Stimulated activated CD4-positive, alpha-beta T cell treated with anti-CD3 and anti-CD28 coated beads, Interleukin-4, amount 100 ng/mL, for 1 hour (primary cell): ENCODE measurements at places on chromosomes 13 and 19.

DNA sequence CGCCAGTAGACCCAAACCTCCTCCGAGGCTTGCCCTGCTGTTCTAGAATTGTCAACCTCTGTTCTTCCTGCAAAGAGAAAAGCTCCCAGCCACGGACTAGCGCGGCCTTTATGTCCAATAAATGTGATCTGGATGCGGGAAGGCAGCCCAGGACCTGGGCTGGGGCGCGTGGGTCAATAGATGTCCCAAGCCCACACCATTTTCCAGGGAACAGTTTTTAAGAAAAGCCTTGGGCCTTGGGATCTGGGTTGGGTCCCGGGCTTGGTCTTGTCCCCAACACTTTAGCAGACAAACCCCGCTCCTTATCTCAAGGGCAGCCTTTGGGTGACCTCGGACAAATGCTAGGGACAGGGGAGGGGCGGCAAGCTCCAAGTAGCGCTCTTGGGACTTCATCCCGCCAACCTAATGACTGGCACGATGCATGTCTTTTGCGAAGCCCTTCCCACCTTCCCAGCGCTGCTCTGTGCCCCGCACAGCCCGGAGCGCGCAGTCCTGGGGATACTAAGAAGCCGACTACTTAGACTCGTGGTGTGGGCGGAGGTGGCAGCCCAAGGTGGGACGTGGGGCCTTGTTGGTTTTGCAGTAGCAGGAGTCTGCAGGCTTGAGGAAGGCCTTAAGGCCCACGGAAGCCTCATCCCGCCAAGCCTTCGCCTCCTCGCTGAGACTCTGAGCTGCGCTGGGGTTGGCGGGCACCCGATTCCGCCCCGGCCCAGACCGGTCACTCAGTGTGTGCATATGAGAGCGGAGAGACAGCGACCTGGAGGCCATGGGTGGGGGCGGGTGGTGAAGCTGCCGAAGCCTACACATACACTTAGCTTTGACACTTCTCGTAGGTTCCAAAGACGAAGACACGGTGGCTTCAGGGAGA lies 10.8 kb downstream of the SOX21 start:
- no peak for DNase-seq

DNA sequence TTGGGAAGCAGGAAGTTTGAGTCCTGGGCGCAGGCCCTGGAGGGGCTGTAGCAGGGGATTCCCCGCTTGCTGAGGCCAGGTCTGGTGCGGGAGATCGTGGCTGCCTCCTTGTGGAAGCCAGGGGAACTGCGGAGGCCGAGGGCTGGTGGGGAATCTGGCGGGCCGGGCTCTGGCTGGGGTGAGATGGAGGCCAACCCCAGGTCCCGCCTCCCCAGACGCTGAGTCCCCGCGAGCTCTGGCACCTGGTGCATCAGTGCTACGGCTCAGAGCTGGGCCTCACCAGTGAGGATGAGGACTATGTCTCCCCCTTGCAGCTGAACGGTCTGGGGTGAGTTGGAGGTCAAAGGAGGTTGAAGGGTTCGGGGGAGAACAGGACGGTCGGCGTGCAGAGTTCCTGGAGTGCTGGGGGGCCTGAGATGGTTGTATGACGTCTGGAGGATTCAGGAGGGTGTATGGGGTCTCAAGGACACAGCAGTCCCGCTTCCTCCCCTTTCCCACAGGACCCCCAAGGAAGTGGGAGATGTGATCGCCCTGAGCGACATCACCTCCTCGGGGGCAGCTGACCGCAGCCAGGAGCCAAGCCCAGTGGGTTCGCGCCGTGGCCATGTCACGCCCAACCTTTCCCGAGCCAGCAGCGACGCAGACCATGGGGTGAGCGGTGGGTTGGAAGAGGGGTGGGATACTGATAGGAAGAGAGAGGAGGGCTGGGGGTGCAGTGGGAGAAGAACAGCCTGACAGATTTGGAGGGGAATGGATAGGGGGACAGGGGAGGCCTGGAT lies 13.1 kb downstream of the GRAMD1A start:
- peak; percentile 82 for DNase-seq

GRCh38 chr19:944663-945241 lies 18.9 kb downstream of the ARID3A start:
- no peak for DNase-seq

GRCh38 chr19:40231544-40232424 lies 5.3 kb upstream of the CCNP start:
- no peak for DNase-seq

GRCh38 chr19:5711713-5712161 lies 8.2 kb downstream of the LONP1 start:
- DNase-seq, result no peak

GRCh38 chr13:32036126-32036695 lies 4.6 kb downstream of the FRY start:
- DNase-seq, result no peak

DNA sequence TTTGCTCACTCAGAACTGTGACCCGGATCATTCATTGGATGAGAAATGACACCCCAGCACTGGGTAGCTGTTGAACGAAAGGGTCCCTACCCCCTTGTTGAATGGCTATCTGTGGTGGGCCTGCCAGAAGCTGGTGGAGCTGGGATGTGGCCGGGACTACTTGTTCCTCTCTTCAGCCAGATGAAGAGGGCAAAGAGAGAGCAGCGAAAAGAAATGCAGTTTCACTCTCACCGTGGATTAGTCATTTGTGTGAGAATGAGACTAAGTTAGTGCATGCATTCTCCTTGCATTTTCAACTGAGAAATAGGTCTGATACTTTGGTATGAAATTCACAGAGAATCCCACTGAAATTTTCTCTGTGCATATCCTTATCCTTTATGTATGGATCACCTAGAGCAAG lies 553.1 kb downstream of the IRS2 start:
- no peak for DNase-seq

GRCh38 chr19:7969555-7969939 lies 26.1 kb upstream of the TIMM44 start:
- DNase-seq, result no peak

DNA sequence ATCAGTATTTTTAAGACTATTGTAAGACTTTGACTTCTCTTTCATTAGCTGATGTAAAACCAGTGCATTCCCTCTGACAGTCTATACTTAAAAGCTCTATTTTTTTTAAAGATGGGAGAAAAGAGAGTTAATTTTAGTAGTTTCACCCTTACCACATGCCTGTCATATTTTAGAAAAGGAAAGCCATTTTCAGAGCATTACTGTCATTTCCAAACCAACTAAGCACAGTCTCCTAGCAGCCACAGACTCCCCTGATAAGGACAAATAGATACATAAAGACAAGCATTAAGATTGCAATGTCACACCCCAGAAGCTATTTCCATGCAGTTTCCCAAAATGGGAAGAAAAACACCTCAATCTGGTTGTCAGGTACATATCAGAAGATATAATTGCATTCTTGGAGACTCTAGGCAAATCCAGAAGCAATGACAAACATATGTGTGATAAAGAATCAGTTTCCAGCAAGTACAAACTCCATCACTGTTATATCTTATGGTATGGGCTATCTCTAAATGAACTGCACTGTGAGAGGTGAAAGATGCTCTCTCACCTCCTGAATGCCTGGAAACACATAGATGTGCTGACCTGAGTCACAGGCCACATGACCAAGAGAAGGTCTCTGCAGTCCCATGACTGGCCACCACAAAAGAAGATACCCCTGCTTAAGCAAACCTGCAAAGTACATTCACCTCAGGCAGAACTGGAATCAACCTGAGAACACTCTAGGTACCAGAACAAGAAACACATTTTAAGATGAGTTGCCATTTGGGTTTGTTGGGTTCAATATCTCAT lies 303.3 kb downstream of the POU4F1 start:
- no peak for DNase-seq

- DNase-seq, result no peak
Observed at GRCh38 chr19:6851359-6851758, 36.0 kb upstream of the ADGRE1 start.

GRCh38 chr13:75961911-75962310 lies 325.8 kb downstream of the LMO7 start:
- no peak for DNase-seq

GRCh38 chr13:29684441-29684840 lies 89.0 kb upstream of the SLC7A1 start:
- no peak for DNase-seq

DNA sequence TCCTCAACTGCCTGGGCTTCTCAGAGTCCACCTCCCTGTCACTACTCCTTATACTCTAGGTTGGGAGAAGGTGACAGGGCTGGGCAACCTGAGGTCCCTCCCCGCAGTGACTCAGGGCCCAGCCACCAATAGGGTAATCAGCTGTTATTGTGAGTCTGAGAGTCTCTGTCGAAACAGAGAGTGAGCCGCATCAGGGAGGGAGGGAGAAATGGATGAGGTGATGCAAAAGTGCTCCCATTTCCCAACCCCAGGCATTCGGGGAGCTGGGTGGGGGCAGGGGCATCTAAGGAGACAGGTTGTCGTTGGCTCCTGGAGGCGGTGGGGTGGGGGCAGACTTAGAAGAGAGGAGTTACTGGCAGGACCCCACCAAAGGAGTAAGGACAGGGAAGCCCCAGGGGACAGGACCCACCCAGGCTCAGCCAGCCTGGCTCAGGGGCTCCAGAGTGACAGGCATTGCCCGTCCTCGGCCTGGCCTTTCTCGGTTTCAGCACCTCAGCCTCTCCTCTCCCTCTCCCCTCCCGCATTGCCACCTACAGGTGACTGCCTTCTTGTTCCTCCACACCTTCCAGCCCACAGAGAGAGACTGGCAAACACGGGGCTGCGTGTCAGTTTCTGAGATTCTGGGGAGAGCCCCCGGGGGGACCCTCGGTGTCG lies at the start of gene DMKN:
Gene DMKN, minus strand, starts transcription at position 22 of the 654 bp plus-strand sequence. CDS start 174 bp downstream, outside the sequence.
- DNase-seq, result no peak

- DNase-seq, result no peak
Observed at GRCh38 chr13:31755803-31756212, 16.5 kb downstream of the RXFP2 start.

GRCh38 chr19:16589917-16590316 lies 17.7 kb upstream of the SLC35E1 start:
- no peak for DNase-seq

DNA sequence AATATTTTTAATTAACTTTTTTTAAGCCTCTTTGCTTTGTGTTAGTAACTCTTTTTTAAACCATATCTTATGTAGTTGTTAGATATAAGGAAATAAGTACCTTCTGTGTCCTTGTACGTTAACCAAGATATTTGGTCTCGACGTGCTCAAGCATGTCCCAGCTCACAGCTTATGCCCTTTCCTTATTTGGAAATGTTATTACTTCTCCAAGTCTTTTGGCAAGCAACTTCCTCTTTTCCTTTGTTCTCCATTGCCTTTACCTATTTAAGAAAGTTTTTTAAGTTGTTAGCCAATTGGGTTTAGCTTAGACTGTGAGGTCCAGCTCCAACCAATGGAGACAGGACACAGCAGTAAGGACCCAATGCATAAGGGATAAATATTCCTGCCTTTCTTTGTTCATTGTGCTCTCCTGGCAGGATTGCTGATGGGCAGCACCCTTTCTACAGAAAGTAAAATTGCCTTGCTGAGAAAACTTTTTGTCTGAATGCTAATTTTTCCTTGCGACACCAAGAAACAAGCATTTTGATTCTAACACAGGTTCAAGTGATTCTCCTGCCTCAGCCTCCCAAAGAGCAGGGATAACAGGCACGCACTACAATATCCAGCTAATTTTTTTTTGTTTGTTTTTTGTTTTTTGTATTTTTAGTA lies 5.2 kb downstream of the DKKL1 start:
- DNase-seq, result no peak

DNA sequence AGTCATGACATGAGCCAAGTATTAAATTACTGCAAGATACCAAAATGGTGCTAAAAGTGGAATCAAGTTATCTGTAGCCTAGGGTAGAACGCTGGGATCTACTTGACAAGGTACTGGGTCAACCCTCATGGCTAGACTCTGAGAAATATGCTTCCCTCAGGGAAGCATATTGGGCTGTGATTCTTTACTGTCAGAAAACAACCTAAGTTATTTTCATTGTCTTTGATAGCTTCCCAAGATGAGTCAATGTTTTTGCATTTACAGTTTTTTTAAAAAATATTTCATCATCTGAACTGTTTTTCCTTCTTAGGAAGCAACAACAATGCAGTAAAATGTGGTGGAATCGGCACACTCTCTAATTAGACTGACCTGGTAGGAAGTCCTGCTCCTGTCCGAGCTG lies 218.0 kb downstream of the RGCC start:
- DNase-seq, result no peak
